Naive B cell (primary cell): ENCODE measurements at places on chromosomes 6 and 20.
A peak's percentile ranks its signal among the peaks of the same experiment; 100 is the strongest.

- no peak for DNase-seq
Measured at GRCh38 chr6:141244366-141244765, 888.4 kb upstream of the GJE1 start.

- no peak for DNase-seq
Measured at GRCh38 chr6:130382872-130383490, 17.2 kb downstream of the TMEM200A start.

DNA sequence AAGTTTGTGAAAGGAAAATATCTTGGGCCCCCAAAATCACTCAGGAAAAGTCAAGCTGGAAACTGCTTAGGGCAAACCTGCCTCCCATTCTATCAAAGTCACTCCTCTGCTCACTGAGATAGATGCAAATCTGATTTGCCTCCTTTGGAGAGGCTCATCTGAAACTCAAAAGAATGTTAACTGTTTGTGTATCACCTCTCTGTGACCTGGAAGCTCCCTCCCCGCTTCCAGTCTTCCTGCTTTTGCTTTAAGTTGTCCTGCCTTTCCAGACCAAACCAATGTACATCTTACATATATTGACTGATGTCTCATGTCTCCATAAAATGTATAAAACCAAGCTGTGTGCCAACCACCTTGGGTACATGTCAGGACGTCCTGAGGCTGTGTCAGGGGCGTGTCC, 331.4 kb upstream of the QKI start:
- DNase-seq = no peak

GRCh38 chr6:151379933-151380847, 11.2 kb downstream of the ZBTB2 start:
- peak; percentile 32 for DNase-seq

- DNase-seq = no peak
Measured at GRCh38 chr20:60558486-60558885, 600.3 kb downstream of the CDH26 start.

- no peak for DNase-seq
Measured at GRCh38 chr6:11166948-11167347, 55.4 kb upstream of the ERVFRD-1 start.

GRCh38 chr6:153208706-153209105, 77.6 kb upstream of the RGS17 start:
- no peak for DNase-seq

GRCh38 chr6:3317741-3318211, 59.0 kb downstream of the PSMG4 start:
- DNase-seq = no peak

DNA sequence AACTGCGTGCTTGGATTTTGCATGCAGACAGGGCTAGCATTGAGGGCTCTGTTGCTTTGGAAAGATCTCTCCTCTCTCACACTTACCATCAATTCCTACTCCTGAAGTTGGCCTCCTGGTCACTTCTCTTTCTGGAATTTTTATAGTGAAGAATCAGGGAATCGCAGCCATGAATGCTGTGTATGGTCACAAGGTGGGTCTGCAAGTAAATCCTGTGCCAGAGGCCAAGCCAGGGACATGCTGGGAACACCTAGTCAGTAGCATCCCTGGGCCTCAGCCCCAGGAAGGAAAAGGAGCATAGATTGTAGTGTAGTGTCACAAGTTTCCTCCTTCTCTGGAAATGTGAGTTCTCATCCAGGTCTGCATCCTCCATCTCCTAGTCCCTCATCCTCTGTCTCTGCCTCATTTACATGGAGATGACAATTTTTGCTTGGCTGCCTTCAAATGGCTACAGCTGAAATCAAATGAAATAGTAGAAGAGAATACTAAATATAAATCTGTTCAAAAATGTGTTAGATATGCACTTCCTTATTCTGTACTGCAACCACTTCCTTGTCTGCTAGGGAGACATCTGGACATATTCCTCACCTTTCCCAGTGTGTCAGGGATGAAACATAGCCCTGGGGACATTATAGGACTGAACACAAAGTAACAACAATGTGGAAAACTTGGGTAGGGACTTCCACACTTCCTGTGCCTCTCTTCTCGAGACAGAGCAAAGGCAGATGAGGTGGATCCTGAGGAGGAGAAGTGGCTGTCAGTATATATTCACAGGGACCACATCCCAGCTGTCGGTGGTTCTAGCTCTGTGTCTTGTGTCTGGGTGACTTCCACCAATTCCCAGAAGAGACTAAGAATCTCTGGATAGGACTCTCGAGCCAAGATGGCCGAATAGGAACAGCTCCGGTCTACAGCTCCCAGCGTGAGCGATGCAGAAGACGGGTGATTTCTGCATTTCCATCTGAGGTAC, 17.0 kb downstream of the CST9 start:
- DNase-seq = no peak

GRCh38 chr20:3889489-3890397, 556 bp downstream of the PANK2 start:
- peak; percentile 31 for DNase-seq

DNA sequence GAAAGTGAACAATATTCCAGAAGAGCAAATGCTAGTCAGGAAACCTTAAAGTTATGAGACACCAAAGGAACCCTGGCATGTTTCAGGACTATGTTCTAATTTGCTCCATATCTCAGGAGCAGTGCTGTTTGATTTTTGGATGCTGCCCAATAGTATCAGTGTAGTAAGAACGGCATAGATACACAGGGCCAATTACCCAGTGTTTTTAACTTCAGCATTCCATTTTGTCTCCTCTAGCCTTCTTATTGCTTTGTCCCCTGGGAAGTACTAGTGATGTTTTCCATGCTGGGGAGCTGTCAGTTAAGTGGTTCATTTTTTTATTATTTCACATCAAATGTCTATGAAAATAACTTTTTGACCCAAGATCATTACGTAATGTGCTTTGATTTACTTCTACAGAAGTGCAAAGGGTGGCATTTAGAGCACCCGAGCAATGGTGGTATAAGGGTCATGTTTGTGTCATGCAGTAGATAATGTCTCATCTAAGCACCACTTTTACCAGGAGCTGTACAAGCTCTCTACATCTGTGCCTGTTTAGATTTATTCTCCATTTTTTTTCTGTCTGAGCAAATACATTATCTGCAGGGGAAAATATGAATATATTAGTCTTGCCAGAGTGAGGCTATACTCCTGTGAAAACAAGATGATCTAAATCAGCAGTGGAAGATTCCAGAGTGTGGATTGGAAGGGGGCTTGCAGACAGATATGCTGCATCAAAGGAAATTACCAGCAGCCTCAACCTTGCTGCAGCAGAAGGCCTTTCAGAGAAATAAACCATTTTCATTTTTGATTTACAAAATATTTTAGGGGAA, 198.8 kb upstream of the OPRM1 start:
- DNase-seq = no peak

DNA sequence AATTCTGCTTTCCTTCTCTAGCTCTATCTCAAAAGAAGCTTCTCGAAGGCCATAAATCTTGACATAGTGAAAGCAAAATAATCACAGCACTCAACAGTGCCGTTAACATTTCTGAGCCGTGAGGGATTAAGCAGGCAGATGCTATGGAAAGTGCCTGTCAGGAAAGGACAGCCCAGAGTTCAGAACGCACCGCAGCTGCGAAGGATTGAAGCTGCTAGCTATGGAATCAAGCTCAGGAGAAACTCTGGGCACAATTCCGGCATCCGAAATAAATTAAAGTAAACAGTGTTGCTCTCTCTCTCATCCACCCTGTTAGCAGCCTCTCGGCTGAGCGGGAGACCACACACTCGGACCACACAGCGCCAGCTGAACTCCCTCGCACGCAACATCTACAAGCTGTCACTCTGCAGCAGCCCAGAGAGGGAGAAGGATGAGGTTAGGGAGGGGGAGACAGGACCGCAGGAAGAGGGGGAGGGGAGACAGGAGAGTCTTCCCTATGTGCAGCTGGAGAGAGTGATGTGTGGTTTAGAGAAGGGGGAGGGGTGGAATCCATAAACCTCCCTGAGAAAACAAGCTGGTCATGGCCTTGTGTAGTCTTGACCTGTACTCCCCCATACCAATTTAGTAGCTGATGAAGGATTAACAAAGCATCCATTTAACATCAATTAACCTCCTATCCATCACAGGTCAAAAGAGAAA, 9.0 kb downstream of the EXOC2 start:
- DNase-seq = no peak

GRCh38 chr6:99590728-99591672, 15.6 kb upstream of the PRDM13 start:
- DNase-seq = no peak

GRCh38 chr6:128519931-128520435, 416 bp downstream of the PTPRK start:
- peak; percentile 6 for DNase-seq

DNA sequence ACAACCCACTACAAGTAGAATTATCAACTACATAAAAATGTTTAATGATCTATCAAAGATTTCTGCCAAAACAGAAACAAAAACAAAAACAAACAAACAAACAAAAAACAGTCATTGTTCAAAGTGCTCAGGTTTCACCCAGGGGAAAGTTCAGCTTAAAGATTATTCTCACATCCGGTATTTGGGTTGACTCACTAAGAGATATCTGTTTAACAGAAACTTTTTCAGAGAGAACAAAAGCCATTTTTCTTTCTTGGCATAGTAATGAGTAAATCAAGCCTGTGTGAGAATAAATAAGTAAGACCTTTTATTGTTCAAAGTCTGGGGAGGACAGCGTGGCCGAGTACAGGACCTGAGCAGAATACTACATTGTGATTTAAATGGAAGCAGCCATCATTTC, 143.6 kb downstream of the RCAN2 start:
- no peak for DNase-seq

DNA sequence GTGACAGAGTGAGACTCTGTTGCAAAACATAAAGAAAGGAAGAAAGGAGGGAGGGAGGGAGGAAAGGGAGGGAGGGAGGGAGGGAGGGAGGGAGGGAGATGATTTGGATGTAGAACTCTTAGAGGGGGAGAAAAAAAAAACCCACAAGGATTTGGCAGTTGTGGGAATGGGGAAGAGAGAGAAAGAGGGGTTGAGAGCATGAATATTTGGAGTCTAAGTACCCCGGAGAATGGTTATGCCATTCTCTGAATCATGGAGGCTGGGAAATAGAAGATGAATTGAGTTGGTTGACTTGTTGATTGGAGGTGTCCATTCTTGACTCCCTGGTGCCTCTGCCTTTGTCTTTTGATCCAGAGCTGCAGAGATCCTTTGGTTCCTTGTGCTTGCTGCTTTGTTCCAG, 35.7 kb downstream of the RALY start:
- no peak for DNase-seq

DNA sequence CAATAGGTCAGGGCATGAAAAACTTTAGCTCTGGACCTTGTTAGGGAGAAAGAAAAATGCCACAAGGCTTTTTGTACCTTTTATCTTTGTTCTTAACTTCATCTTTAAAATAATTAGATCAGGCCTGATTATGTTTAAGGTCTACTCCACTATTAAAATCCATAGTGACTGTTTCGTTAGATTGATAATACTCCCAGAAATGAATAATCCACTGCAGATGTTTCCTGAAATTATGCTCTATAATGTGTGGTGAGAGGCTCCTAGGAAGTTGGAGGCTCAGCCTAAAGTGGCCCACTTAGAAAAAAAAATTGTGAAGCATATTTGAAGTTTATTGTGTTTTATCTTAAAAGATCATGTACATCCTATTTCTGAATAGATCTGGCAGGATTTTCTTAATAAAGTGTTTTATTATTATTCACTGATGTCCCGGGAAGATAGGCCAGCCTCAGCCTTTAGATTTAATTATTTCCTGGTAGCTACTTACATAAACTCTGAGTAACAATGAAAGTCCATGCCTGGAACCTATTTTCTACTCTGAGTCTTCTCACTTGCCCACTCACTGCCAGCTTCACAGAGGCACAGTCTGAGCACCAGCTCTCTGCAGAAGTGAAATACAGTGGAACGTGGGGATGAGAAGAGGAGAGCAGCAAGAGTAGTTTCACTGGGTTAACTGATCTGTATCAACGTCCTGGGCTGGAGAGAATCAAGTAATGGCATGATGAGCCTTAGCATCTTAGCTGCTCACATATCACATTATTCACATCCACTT, 126.8 kb upstream of the TMEM170B start:
- DNase-seq = no peak

DNA sequence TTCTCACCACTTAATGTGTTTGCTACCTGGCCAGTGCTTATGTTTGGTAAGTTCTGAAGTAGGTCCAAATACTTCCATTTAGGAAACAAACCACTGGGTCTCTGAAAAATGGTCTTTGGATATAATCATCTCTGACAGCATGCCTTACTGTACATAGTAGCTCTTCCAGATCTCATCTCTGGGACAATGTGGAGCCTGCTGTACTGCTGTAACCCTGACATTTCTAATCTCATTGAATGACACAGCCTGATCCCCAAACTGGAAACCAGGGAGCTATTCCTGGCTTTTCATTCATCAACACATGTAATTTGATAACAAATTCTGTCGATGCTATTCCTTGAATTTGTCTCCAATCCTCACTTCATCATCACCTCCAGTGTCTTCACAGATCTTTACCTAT, 23.5 kb downstream of the OGFRL1 start:
- DNase-seq = no peak

DNA sequence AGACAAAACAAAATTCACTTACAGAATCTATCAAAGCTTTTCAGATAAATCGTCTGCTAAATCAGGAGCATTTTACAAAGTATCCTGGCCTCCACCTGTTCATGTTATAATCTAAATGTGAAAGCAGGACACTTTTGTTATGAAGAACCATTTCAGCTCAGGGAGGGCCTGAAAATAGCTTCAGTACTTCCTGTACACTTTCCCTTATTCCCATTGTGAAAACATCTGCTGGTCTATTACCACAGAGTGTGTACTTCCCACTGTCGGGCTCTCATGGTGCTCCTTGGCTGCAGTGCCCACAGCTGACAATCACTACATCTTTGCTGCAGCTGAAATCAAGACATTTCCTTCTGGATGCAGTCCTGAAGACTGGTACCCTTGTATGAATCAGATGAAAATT, 128.1 kb downstream of the OPRM1 start:
- no peak for DNase-seq

GRCh38 chr6:55659304-55659703, 80.3 kb upstream of the HMGCLL1 start:
- DNase-seq = no peak

GRCh38 chr6:116327803-116328527, 42.8 kb upstream of the DSE start:
- no peak for DNase-seq

GRCh38 chr20:48008850-48009515, 223.7 kb upstream of the SULF2 start:
- DNase-seq = no peak

DNA sequence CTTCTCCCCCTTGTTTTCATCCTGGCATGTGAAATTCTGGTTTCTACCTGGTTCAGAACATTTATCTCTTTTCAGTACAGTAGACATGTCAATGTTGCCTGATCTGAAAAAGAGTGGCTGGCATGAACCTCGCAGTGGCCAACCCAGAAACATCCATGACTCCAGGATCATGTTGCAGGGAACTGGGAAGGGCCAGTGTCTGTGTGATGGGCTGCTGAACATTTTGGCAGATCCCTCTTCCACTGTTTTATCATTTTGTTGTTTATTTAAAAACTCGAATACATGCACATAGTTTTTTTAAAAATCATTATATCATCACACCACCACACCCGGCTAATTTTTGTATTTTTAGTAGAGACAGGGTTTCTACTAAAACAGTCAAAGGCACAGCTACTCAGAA, 19.0 kb downstream of the WFDC3 start:
- no peak for DNase-seq
